ENCODE measurements at places on chromosomes 2 and 18.

DNA sequence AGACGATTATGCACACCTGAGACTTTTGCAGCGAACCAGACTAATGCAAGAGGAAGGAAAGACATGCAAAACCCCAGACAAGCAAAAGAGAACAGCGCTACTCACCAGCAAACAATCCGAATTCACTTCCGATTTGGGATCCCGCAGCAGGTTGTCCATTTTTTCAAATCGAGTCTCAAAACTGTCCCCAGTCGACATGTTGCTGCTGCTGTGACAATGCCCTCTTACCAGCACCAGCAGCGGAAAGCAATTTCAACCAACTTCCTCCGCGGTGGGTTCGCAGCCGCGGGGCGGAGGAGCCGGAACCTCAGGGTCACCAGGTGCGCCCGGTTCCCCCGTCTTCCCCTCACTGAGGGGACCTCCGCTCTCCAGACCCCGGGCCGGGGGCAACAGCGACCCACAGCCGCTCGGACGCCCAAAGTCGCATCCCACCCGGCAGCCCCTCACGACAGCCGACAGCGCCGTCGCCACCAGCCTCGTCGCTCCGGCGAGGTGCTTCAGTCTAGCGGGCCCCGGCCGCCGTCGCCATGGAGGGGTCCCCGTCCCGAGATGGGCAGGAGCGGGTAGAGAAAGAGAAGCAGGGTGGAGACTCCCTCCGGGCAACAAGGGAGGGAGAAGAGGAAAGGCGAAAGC is 784 bp downstream of the ROCK1 start:
- DNase-seq, result peak; percentile 44

- DNase-seq, result no peak
Measured at GRCh38 chr18:24595561-24596031, 135.2 kb downstream of the HRH4 start.

DNA sequence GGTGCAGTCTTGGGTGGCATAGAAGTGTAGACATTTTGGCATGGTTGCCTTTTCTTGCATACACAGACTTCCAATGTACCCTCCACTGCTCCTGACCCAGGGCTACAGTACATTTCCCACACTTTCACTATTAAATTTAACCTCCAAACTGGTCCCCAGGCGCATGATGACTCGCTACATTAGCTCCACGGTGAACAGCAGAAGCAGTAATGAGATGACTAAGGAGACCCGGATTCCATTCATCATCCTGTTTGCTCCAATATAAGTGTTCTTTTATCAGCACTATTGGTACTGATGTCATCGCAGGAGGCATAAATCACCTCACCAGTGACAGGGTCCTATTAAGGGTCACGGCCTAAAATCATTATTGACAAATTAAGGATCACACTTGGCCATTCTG is 316.5 kb downstream of the EN1 start:
- no peak for DNase-seq

DNA sequence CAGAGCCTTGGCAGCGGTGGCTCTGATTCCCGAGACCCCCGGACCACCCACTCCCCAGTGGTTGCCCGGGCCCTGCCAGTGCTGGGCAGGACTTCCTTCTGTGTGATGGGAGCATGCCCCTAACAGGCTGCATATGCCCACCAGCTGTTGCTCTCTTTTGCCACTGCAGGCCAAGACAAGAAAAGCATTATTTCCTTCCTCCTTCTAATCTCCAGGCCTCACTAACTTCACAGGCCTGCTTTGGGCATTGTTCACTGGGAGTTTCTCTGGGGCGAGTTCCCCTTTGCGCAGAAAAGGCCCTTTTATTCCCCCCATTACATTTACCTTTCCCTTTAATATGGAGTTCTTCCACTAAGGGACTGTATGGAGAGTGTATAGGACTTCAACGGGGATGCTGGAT is 249.1 kb upstream of the SIX2 start:
- no peak for DNase-seq

GRCh38 chr2:120983344-120983743 is 247.7 kb downstream of the GLI2 start:
- no peak for DNase-seq

- no peak for DNase-seq
Measured at GRCh38 chr2:59176737-59177136, 935.6 kb upstream of the FANCL start.

DNA sequence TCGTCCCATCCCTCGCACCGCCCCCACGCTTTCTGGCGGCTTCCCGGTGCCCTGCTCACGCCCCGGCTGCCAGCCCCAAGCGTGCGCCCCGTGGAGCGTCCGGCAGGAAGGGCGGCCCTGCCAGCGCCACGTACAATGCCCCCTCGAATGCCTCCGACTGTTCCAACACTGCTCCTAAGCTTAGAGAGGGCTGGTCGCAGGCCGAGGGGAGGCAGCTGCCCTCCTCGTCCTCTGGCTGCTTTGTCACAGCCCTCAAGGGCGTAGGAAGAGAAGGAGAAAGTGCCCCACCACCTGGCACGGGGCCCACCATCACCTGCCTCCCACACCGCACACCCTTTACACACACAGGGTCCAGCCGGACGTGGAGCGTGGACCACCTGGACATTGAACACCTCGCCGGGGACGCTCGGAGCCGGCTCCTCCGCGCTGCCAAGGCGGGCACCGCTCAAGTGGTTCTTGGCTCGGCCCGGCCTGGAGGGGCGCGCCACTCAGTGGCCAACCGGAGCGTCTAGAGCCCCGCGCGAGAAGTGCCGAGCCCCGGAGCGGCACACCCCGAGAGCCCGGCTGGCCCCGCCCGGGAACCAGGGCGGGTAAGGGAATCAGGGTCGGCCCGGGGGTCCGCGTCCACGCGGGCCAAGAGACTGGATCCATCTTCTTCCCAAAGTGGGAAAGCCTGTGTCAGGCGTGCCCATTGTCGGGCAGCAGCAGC is 830 bp downstream of the DNER start:
- DNase-seq, result no peak

DNA sequence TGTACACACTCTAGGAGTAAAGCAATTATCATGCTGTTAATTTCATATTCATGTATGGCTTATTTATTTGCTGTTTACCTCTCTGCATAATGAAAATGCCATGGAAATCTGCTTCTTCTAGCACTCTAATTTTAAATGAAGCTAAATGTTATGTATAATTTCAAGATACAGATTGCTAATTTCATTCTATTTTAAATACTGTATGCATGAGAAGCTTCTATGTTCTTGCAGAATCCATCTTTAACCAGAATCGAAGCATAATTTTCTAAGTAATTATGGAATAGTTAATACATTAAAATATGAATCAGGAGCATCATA is 127.2 kb downstream of the UBE2E3 start:
- no peak for DNase-seq

GRCh38 chr2:226660526-226660925 is 139.1 kb downstream of the IRS1 start:
- no peak for DNase-seq

DNA sequence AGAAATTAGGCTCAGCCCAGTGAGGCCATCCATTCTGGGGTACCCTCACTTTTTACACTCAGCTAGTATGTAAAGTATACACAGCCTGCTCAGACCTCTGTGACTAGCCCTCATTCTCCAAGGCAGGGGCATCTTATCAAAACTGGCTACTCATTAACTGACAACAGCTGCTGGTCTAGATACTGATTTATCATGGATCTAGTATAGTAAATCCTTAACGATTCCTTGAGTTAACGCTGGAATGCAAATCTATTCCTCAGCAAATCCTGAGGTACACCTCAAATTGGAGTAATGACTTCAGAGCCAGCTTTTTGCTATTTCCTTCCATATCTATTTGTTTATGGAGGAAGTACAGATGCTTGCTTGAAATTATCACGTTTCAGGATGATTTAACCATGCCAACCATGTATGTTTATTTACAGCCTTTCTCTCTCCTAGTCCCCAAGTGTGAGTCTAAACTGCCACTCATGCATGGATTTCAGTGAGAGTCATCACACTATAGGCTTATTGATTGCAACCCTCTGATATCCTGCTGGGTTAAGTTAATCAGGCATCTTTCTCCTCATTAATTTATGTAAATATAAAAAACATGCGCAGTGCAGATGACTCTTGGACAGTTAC is 70.2 kb upstream of the DOK6 start:
- no peak for DNase-seq

DNA sequence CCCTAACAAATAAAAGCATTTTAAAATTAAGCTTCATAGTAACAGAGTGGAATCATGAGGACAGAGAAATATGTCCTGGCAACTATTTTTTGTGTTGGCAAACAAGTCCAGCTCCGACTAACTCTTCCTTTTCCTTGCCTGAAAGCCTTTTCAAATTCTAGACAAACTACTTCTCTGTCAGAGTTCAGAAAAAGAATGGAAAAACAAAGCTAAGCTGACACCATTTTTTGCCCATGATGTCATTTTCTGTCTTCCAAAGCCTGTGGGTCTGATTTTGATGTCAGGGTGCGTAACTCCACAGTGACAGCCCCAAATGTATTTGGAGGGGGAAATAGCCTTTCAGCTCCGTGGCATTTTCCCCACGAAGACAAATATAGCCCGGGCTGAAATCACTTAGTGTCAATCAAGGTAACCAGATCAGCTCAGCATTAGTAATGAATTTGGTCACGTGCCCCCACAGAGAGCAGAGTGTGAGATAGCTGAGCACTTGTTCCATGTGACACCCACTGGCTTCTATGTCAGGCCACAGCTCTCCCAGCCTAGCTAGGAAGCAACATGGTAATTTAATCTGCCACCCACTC is 233.0 kb upstream of the SIX2 start:
- no peak for DNase-seq

GRCh38 chr2:179264368-179265081 is at the start of gene SESTD1:
SESTD1 (minus strand) TSS chr2:179264832; CDS start chr2:179191841, 72,991 bp downstream.
- peak; percentile 62 for DNase-seq

- no peak for DNase-seq
Measured at GRCh38 chr2:210128961-210129360, 42.2 kb downstream of the KANSL1L start.

DNA sequence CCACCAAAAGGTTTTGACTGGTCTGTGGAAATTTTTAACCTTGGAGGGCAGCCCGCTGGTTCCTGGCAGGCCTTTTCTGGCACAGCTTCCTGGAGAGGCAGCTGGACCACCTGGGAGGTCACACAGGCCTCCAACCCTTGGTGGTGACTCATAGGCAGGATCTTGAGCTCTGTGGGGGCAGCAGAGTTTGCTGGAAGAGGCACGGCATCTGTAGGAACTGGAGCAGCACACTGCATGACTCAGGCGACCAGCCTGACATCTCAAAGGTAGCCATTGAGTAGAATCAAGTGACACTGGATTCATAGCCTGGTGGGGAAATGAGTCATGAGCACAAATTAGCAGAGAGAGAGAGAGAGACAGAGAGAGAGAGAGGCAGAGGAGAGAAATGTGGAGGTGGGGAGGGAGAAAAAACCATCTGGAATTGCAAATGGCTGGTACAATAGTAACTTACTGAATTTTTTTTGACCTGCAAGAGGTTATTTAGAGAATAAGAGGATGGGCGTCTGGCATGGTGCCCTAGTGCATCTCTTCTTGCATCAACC is 57.4 kb downstream of the TRPM8 start:
- DNase-seq, result peak; percentile 8

GRCh38 chr2:6557737-6558136 is 308.0 kb downstream of the CMPK2 start:
- no peak for DNase-seq
